GM18507 (cell line): ENCODE measurements at places on chromosomes 3 and 15.

DNA sequence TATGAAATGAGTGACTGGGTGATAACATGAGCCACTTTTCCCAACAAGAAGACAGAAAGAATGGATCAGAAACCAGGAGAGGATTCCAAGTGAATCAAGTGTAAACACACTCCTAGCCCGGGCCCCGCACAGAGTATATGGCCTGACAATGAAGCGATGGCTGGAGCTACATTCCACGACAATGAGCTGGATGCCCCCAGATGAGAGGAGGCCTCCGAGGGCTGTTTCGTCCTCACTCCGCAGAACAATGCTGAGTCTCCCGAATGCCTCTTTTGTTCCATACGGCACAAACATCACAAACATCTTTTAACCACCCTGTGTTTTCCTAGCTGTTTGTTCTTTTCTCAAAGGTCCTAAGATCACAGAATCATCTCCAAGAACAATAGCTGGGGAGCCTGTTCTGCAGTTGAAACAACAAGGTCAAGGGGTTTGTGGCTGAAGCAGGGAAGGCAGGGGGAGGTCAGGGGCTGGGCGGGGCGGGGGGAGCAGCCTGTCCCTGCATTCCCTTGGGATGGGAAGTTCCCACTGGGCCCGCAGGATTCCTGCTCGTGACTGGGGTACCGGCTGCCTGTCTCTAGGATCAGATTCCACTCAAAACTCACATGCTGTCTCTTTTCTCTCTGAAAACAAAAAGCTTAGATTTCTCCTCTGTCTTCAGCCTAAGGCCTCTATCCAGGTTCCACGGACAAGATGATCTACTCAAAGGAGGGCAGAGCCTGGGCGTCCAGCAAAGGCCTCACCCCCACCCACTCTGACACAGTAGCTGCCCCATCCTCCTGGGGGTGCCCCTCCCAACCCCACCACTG is 151.3 kb downstream of the XXYLT1 start:
- no peak for DNase-seq

DNA sequence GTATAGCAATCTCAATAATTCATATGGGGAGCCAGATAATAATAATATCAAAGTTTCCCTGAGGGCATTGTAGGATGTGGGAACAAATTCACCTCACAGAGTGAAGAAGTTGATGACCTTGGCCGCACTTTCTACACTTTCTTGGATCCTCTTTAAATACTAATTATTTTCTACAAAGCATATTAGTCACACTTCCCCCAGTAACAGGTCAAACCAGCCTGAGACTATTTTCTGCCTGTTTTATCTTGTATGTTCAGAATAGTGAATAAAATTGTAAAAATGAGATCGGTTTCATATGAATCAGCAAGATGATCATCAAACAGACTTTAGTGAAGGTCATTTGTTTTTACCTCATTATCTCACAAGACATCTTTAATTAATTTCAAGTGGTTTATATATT is 2.3 kb upstream of the OR5K3 start:
- no peak for DNase-seq

GRCh38 chr3:122993124-122993978 is 34.2 kb downstream of the SEMA5B start:
- no peak for DNase-seq

DNA sequence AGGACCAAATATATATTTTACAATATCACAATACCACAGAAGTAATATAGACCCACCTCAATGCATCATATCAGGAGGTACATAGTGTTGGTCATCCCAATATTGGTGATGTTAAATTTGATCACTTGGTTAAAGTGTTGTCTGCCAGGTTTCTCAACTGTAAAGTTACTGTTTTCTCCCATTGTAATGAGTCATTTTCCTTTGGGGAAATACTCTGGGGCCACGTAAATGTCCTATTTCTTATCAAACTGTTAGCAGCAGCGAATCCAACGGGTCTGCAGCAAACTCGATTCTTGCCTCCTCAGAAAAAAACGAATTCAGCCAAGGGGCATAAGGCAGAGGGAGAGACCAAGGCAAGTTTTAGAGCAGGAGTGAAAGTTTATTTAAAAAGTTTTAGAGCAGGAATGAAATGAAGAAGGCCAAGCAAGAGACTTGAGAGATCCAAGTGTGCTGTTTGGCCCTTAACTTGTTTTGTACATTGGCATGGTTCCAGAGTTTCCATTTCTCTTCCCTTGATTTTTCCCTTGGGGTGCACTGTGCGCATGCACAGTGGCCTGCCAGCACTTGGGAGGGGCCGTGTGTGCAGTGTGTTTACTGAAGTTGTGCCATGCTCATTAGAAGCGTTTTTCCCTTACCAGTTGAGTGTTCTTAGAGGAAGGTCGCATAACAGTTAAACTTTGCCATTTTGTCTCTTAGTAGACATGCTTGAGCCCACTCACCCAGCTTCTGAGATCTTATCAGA is 512.5 kb downstream of the AGBL1 start:
- no peak for DNase-seq

DNA sequence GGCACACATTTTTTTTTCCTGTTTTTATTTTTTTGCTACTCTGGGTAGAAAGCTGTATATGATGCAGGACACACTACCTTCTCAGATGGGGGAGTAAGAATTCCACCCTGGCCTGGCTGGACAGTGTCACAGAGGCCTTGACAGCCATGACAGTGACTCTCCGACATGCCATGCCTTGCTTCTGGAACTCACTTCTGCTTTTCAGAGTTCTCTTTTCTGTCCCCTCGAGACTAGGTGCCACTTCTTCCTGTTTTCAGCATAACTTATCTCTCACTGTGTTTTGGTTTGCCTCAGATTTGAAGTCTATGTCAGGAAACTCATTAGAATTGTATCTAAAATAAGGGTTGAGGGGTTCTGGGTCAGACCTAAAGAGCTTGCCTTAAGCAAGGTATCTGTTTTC is 69.1 kb upstream of the SEC13 start:
- DNase-seq, result no peak

DNA sequence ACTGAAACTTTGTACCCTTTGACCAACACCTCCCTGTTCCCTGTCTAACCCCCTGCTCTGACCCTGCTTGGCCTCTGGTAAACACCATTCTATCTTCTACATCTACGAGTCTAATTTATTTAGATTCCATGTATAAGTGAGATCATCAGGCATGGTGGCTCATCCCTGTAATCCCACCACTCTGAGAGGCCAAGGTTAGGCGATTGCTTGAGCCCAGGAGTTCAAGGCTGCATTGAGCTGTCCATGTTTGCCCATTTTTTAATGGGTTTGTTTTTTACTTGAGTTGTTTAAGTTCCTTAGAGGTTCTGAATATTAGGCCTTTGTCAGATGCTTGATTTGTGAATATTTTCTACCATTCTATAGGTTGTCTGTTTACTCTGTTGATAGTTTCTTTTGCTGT is 16.9 kb downstream of the FBXW12 start:
- no peak for DNase-seq

DNA sequence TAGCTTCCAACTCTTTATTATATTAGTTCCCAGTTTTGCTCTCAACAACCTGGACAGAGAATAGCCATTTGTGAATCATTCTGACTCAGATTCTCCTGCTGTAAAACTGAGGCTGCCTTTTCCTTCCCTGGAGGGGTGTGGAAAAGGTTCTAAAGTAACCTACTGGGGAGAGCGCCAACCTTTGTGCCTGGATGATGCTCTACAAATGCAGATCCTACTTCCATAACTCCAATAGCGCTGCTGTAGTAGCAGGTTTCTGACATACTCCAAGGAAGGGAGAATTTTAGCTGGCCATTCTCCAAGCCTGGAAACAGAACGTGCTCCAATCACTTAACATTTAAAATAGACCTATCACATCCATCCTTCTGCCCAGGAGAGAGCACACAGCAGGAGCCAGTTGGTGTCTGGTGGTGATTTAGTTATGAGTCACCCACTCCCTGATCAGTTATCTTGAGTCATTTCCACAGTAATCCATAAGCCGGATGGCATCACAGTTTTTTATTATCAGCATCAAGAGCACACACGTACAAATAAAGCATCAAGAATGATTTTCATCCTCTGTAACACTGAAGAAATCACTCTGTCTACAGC is 38.3 kb downstream of the MYH15 start:
- no peak for DNase-seq

GRCh38 chr3:98596541-98597500 is 3.4 kb upstream of the CPOX start:
- DNase-seq, result no peak

- no peak for DNase-seq
Measured at GRCh38 chr15:83164771-83165404, 42.7 kb downstream of the HDGFL3 start.

DNA sequence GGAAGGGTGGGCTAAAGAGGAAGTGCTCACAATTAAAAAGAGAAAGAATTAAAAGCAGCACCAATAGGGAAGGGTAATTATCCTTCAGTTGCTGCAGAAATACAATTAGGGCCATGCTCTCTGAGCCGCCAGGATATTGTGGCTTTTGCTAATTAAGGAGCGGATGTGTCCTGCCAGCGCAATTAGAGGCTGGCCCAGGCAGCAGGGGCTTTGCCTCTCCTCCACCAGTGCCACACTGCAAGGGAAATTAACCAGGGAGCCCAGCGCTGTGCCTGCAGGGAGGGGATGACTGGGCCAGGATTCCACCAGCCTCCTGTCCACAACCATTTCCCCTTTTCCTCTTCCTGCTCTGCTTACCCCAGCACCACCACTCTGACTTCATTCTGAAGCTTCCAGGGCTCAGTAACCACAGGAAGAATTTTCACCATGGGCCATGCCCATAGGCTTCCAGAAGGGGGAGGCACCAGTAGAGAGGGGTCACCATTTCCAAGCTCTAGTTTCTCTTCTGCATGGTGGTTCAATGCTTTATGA is 10.4 kb upstream of the AEN start:
- no peak for DNase-seq

DNA sequence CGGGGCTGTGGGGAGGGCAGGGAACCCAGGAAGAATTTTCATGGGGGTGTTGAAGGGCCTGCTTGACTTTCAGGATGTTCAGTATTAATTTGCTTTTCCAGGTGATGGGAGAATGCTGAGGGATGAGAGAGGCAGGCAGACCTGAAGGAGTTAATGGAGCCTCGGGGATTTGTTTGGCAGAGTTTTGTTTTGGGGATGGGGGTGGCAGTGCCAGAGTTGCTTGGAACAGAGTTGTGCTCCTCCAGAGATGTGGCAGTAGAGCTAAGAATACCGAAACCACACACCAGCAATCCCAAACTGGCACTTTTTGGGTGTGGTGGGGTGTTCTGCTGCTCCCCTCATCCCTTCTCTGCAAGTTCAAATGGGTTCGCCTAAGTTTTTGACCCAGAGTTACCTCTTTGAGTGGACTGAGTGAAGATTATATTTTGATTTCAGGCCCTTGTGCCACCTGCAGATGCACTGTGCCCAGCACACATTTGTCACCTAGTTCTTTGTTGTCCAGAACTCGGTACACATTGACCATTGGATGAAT is 1.6 kb downstream of the BOC start:
- DNase-seq, result no peak

DNA sequence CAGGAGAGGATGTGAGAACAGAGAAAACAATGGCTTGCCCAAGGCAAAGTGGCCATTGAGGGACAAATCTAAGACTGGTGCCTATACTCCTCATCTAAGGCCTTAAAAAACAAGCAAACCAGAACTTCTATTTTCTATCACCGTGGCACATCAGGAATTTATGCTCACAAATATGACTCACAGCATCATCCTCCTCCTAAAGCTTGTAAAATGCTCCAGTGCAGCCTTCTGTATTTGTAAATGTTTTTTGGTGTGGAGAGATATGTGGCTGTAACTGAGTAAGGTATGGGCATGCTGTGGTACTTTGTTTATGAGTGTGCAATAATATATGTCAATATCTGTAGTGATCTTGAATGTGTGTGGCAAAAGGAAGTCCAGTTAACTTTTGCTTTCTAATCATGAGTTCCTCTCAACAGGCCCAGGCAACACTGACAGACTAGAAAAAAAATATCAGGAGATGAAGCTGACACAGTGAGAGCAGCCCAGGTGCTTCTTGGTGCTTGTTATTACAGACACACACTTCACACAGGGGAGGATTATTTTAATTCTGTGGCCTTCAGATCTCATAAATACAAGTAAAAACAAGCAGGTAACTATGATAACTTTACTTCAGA is 60.3 kb downstream of the CTNNB1 start:
- DNase-seq, result no peak

DNA sequence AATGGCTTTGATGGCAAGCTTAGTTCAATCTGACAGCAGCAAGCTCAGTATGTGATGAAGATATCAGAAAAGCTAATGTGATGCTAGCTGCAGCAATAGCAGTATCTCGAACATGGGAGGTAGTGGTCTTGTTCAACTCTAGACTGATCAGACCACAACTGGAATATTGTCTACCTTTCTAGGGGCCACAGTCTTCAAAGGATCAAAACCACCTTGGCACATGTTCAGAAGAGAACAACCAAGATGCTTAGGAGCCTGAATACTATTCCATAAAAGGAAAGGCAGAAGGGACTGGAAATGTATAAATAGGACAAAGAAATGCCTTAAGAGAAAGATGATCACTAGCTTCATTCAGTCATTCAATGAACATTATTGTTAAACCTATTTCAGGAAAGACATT is 2.3 kb downstream of the C3orf70 start:
- no peak for DNase-seq

- peak; percentile 20 for DNase-seq
Measured at GRCh38 chr3:185207931-185208746, 45.7 kb downstream of the EHHADH start.

GRCh38 chr15:88315221-88315878 is 58.8 kb upstream of the NTRK3 start:
- no peak for DNase-seq

DNA sequence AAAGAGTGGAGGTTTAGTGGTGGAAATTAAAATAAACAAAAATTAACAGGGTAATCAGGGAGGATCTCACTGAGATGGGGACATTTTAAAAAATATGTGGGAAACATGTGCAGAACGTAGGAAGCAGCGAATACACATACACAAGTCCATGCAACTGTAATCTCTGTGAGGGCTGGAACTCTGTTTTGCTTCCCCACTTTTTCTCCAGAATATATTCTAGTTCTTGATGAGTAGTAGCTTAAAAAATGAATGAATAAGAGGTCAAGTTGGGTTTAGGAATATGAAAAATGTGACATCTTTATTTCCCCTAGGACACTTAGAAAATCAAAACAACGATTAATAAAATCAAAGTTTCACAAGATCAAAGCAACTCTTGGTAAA is 312.2 kb upstream of the ZNF717 start:
- no peak for DNase-seq

DNA sequence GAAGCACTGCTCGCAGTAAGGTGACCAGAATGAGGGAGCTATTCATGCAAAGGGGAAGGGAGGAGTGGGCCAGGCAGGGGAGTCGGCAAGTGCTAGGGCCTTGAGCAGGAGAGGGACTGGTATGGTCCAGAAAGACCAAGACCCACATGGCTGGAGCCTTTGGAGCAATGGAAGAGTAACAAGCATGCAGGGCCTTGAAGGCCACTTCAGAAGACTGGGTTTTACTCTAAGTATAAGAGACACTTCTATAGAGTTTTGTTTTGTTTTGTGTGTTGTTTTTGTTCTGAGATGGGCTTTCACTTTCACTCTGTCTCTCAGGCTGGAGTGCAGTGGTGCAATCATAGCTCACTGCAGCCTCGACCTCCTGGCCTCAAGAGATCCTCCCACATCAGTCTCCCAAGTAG is 42.0 kb downstream of the BFSP2 start:
- DNase-seq, result no peak

- DNase-seq, result no peak
Measured at GRCh38 chr15:80958818-80959495, 30.7 kb downstream of the MESD start.

- no peak for DNase-seq
Measured at GRCh38 chr15:59410391-59410896, 27.5 kb upstream of the FAM81A start.

GRCh38 chr3:80993241-80993945 is 768.1 kb downstream of the GBE1 start:
- DNase-seq, result no peak
